ENCODE measurements at places on chromosomes 1 and 21.

DNA sequence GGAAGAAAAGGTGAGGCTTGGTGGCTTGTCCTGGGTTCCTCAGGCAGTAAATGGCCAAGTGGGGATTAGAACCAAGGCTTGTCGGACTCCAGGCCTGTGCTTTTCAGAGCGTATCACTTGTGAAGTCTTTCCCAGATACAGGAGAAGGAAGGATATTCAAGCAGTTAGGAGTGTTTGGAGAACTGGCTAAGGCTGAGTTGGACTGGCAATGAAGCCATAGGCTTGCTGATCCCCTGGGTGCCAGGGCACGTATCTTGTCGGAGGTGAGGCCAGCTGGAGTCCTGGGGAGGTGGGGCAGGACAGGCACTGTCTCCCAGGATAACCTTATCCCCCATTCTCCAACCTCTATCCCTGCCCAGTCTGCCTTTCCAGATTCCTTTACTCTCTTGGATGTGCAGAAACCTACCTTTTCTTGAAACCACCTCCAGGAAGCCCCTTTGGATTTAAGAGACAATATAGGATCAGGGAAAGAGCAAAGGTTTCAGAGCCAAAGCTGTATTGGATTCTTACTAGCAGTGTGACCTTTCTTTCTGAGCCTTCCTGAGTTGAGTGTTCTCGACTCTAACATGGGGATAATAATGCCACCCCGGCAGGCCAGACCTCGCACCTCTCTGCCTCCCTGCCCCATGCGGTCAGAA lies 18.2 kb downstream of the WNT4 start:
- no peak for DNase-seq

DNA sequence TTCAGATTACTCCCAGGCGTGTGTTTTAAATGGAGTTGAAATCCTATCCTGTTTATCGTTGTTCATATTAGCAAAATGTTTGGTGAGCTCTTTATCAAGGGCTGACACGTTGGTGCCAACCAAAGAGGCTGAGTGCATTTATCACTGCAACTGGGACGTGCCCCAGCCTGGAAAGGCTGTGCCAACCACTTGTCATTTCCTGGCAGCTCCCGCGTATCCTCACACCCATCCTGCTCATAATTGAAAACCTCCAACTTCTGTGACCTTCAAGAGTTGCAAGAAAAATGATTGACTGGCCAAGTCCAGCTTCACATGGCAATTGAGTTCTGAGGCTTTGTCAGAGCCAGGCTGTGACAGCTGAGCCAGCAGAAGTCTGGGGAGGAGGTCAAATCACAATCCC lies 43.7 kb upstream of the KCNA3 start:
- no peak for DNase-seq

GRCh38 chr1:107726860-107727259 lies 238.1 kb downstream of the VAV3 start:
- no peak for DNase-seq

DNA sequence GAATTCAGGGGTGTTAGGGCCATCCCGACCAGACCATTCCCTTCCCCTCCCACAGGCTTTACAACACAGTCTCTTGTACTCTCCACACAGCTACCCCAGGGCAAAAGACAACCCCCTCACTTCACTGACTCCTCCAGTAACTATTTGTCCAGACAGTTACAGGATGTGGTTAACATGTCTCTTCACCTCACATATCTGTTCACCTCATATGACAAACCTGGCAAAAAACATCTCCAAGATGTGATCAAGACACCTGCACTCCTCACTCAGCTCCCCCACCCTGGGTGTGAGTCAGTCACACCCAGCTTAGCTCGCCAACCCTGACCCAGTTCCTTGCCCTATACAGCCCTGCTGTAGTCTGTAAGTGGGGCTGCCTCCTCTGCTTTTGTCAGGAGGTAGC lies 490.5 kb upstream of the CHRM3 start:
- DNase-seq = no peak

DNA sequence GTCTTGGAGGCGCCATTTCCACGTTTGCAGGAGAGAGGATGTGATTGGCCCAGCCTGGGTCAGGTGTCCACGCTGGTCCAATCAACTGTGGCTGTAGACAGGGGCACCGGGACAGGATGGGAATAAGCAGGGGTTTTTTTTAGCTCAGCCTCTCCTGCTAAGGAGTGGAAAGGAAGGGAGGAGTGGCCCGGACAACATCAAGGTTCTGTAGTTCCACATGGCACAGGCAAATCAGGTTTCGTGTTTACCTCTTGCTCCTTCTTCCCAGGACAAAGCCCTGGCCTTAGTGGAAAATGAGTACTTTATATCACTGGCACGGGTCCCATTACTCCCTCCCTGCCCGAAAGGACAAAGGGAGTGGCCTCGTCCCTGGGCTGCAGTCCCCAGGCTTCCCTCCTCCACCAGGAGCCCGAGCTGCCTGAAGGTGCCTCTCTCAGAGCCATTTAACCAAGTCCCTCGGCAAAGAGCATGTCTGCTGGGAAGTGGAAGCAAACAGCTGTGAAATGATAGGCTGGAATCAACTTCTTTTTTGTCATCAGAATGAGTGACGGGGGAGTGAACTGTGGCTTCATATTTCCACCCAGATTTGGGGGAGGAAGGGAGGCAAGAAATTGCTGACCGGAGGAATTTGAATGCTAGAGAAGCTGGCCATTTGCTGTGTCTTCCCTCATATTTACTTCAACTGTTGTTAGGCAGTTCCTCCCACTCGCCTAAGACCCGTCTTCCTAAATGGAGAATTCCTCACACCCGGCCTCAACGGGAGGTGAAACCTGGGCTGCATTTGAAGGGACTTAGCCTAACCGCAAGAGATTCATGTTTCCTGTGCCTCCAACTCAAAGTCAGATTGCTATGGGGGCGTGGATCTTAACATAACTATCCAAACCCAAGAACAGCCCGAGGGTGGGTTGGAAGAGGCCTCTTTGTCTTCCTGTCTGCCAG lies 84.9 kb upstream of the SLC44A3 start:
- DNase-seq = no peak

- DNase-seq = no peak
These were observed 70.8 kb upstream of the PRKACB start for GRCh38 chr1:84073266-84073665.

- DNase-seq = peak; percentile 91
These were observed 13.2 kb downstream of the PPP1R15B start for GRCh38 chr1:204398197-204399125.

- DNase-seq = no peak
These were observed 3.8 kb downstream of the MAP7D1 start for GRCh38 chr1:36159614-36160387.

- no peak for DNase-seq
These were observed 45.3 kb downstream of the NR5A2 start for GRCh38 chr1:200072636-200073285.

DNA sequence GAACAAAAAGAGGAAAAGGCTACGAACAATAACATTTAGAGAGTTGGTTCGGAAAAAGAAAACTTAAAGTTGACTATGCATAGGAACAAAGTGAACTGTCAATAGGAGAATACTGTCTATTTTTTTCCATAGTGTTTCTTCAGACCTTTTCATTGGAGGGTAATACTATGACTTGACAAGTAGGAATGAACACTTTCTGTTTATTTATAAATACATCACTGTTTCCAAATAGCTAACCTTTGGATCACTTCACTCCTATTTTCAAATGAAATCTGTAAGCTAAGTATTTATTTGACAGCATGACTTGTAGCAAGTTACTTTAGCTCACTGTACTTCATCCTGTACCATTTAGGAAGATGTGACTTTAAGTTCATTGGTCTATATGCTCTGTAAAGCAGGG lies 221.3 kb downstream of the COL24A1 start:
- no peak for DNase-seq

GRCh38 chr1:202568410-202568809 lies 141.8 kb downstream of the SYT2 start:
- DNase-seq = no peak

GRCh38 chr1:5982868-5983267 lies 9.4 kb downstream of the NPHP4 start:
- no peak for DNase-seq

DNA sequence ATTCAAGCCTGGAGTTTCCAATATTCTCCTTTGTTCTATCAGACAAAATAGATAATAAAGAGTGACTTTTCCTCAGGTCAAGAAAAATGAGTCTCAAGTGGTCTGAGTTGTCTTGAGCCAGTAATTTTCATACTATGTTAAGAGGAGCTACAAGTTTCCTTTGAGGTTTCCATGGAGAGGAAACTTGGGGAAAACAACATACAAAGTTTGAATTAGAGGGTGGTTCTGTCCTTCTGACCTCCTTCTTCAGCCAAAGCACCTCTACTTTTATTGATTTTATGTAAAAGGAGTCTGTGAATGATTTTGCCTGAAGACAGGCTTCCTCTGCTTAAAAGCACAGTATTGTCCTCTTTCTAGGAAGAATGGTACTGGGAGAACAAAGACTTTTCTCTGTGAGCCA lies 497.2 kb upstream of the PKN2 start:
- no peak for DNase-seq

DNA sequence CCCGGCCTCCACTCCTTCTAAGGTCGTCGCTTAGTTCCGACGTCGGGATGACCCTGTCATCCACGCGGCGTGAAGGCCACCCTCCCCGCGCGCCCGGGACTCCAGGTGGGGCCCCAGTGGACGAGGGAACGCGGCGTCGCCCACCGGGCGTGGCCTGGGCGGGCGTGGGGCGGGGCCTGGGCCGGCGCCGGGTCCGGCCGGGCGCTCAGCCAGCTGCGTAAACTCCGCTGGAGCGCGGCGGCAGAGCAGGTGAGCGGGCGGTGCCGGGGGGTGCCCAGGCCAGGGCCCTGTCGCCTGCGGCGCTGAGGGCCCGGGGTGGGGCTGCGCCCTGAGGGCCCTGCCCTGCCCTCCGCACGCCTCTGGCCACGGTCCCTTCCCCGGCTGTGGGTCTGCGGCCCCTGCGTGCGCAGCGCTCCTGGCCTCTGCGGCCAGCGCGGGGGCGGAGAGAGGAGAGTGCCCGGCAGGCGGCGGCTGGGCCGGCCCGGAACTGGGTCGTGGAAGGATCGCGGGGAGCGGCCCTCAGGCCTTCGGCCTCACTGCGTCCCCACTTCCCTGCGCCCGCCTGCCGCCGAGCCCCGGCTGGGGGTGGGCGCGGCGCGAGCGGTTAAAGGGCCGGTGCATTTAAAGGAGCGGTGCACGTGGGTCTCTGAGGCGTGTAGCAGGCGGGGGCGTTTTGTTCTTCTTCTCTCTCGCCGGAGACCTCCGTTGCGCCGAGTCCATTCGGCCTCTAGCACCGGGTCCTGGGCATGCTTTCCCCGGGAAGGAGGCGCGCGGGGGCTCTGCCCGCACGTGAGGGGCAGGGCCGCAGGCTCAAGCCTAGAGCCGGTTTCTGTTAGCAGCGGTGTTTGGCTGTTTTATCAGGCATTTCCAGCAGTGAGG lies at the start of gene PSEN2:
TSS of gene PSEN2 (plus strand) at position 216 of the 879 bp plus-strand sequence. CDS start 11,292 bp downstream, outside the sequence.
- DNase-seq = no peak

DNA sequence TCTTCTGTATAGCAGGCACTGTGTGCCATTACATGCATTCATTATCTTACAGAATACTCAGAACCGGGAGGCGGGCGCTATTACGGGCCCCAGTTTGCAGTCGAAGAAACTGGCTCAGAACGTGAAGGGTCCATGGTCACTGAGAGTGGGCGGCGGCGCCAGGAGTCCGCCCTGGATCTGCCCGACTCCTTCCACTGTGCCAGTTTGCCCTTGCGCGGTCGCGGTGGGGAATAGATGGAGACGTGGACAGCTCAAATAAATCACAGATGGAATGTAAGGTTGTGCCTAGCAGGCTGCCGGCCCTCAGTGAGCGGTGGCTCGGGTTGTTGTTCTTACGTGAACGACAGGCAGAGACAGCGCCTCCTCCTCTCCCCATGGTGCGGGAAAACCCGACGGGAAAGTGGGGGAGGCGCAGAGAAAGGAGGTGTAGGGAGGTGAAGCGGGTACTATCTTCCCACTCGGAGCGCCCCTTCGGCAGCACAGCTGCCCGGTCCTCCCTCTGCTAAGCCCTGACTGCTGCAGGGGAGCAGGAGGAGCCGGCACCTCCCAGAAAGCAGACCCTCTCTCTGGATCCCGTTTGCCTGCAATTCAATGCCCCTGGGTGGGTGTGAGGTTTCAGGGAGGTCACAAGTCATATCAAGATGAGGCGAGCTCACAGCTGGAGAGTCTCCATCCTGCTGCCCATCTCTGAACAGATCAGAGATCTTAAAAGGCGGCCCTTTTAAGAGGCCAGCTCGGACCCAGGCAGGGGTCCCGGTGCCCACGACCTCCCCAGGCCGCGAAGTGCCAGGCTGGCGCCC lies 1.1 kb downstream of the COL9A2 start:
- DNase-seq = peak; percentile 97

DNA sequence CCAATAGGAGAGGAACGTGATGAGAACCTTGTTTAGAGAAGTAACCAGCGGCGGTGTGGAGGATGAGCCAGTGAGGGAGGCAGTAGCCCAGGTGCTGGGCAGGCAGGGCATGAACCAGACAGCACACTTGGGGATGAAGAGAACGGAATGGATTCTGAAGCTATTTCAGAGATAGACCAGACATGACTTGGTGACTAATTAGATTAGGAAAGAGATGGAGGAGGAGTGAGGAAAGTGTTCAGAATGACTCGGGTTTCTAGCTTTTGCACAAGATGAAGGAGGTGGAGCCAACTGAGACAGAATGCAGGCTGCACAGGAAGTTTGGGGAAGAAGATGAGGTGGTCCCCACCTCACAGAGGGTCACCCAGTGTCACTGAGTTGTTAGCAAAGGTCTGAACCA lies 5.1 kb downstream of the PEF1 start:
- no peak for DNase-seq

DNA sequence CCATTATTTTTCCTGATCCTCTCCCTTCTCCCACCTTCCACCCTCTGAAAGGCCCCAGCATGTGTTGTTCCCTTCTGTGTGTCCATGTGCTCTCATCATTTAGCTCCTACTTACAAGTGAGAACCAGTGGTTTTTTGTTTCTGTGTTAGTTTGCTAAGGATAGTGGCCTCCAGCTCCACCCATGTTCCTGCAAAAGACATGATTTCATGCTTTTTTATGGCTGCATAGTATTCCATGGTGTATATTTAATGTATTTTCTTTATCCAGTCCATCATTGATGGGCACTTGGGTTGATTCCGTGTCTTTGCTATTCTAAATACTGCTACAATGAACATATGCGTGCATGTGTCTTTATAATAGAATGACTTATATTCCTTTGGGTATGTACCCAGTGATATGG lies 89.4 kb upstream of the C1orf174 start:
- DNase-seq = no peak

GRCh38 chr1:43225168-43225567 lies 44.6 kb upstream of the TMEM125 start:
- no peak for DNase-seq

- DNase-seq = no peak
These were observed 118.2 kb downstream of the FOXD2 start for GRCh38 chr1:47555841-47556560.
